ENCODE measurements at places on chromosomes 5 and 9.

DNA sequence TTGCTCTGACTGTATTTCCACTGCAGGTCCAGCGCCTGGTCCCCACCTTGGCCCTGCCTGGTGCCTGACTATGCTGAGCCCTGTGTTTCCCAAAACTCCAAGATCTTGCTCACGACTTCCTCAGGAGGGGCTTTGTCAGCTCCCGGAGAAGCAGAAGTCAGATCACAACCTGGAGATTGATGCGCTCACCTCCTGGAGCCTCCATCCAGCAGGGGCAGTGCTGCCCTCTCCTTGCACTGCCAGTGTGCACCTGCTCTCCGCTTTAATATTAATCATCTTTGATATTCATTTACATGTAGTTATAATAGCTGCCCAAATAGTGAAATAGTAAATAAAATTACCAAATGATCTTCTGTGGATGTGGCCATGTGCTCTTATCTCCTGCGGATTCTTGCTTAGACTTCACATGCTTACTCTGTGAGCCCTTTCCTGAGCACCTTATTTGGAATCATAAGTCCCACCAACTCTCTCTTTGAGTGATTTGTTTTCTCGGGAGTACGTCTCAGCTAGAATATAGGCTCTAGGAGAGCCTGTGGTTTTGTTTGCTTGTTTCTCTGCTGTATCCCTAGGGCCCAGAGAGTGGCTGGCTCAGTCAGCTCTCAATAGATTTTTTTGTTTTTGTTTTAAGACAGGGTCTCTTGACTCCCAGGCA is 17.4 kb downstream of the MAML1 start:
- DNase-seq = no peak

- no peak for DNase-seq
These were observed 217.1 kb downstream of the TRIM32 start for GRCh38 chr9:116904165-116904564.

DNA sequence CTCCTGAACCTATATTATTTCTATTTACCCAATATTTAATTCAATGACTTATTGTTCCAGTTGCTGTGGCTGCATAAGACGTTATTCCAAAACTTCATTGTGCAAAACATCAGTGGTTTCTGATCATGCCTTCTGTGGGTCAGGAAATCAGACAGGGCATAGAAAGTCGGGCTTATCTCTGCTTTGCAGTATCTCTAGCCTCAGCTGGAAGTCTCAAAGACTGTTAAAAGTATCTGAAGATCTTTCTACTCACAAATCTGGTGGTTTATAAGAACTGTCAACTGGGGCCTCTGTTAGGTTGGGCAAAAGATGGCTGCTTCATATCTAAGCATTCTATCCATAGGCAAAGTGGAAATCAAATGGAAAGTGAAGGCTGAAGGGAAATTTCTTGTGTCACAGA is 687.7 kb upstream of the ARRDC3 start:
- no peak for DNase-seq

- peak; percentile 70 for DNase-seq
These were observed 7.5 kb upstream of the TOR2A start for GRCh38 chr9:127742435-127743088.

GRCh38 chr9:137312852-137313325 is 10.8 kb upstream of the NRARP start:
- no peak for DNase-seq

DNA sequence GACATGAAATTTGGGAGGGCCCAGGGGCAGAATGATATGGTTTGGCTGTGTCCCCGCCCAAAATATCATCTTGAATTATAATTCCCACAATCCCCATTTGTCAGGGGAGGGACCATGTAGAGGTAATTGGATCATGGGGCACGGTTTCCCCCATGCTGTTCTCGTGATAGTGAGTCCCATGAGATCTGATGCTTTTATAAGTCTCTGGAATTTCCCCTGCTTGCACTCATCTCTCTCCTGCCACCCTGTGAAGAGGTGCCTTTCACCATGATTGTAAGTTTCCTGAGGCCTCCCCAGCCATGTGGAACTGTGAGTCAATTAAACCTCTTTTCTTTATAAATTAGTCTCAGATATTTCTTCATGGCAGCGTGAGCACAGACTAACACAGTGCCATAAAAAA is 11.3 kb downstream of the FBXO10 start:
- no peak for DNase-seq

DNA sequence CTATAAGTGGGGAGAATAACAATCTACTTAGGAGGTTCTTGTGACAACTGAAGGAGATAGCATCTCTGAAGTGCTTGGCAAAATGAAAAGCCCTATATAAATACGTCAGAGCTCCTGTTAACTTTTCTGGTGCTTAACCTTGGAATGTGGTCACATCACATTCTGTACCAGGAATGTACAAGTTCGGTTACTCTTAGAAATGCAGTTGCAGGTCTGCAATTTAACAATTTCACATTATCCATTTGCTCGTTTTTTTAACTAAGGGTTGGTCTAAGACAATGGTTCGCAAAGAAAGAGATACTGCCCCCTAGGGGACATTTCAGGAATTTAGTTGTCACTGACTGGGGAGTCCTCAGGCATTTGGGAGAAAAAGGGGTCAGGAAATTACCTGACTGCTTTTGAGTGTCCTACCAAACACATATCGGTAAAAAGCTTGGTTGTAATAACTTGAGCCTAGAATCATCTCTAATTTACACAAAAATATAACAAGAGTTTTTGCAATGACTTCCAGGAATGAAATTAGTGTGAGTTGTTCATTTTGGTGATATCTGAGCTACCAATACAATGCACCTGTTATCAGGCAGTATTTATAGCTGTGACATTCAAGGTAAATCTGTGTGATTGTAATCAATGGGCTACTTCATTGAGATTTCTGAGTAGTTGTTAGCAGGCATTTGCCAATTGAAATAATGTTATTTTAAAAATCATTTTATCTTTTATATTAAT is 5.4 kb upstream of the HBEGF start:
- DNase-seq = peak; percentile 34

DNA sequence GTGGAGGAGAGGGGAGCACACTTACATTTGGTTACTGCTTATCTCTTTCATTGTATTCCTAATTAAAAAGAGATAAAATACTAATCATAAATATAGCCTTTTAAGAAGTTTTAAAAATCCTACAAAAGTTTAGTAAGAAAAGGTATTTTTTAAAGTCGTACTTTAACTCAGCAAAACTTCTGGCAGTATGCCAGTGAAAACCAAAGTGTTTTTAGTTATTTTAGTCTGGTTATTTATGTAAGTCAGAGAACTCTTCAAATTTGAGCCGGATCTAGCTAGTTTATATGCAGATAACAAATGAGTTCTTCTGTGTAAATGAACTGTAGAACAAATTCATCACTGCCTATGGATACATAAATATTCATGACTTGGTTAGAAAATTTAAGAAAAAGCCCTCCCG is 36.5 kb upstream of the ANKDD1B start:
- no peak for DNase-seq

GRCh38 chr9:80440724-80441123 is 869.0 kb downstream of the TLE4 start:
- DNase-seq = no peak

DNA sequence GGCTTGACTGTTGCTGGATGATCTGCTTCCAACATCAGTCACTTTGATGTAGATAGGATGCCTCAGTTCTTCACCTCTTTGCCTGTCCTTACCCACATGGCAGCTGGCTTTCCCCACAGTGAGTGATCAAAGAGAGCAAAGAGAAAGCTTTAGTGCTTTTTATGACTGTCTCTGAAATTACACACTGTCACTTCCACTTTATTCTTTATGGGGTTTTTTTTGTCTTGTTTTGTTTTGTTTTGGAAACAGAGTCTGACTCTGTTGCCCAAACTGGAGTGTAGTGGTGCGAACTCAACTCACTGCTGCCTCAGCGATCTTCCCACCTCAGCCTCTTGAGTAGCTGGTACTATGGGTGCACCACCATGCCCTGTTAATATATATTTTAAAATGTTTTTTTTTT is 32.4 kb upstream of the C5orf24 start:
- no peak for DNase-seq

DNA sequence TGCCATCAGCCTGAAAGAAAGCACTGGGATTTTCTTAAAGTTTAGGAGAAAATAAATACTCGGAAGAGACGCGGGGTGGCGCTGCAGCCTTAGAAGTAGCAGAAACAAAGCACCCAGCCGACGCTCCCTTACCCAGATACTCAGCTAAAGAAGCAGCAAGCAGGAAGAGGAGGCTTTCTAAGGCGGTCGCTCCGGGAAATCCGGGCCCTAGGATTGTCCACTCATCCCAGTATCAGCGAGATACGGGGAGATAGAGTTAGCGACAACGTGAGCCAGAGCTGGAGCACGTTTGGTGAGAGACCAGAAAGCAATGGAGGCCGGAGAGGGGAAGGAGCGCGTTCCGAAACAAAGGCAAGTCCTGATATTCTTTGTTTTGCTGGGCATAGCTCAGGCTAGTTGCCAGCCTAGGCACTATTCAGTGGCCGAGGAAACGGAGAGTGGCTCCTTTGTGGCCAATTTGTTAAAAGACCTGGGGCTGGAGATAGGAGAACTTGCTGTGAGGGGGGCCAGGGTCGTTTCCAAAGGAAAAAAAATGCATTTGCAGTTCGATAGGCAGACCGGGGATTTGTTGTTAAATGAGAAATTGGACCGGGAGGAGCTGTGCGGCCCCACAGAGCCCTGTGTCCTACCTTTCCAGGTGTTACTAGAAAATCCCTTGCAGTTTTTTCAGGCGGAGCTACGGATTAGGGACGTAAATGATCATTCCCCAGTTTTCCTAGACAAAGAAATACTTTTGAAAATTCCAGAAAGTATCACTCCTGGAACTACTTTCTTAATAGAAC is at the start of gene PCDHB2:
Gene PCDHB2 (plus strand): TSS at position 135 of the 782 bp plus-strand sequence. CDS start 176 bp downstream, at position 311.
- no peak for DNase-seq

DNA sequence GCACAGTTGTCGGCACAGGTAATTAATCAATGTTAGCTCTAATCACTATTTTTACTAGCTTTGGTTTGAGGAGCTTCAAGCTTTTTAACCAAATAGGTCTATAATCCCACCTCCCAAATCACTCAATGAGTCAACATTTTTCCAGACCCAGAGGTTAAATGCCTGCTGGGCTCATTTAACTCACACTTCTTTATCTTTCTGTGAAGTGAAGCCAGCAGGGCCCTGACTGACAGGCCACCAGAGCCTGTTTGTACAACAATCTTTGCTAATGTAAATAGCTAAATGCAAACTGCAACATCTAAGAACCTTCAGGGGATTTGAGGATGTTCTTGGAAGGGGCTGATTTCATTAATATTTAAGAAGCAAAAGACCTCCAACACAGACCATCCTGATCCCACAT is 98.4 kb upstream of the NREP start:
- no peak for DNase-seq

GRCh38 chr9:700365-701282 is 140.9 kb upstream of the DMRT1 start:
- DNase-seq = no peak

- DNase-seq = no peak
These were observed 101.7 kb upstream of the FCN2 start for GRCh38 chr9:134778841-134779411.

DNA sequence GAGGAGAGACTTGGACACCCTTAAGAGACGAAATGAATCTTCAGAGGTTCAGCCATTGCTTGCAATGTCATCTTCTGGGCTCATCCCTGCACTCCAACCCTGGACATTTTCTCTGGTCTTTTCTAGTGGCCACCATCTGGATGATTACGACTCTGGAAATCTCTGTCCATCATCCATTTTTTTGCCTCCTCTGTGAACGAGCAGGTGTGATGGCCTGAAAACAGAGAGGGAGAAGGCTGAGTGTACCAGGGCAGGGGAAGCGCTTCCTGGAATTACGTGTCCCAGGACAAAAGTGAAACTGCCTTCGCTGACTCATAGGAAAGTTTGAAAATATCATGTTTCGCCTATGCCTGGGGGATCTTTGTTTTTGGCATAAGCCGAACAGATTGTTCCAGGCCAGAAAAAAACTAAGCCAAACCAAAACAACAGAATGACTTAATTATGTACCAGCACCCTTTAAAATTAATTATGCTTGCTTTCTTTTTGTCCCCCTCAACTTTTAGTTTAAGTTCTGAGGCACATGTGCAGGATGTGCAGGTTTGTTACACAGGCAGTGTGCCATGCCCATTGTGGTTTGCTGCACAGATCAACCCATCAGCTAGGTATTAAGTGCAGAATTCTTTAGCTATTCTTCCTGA is 31.9 kb downstream of the ANKRD33B start:
- no peak for DNase-seq

- DNase-seq = no peak
These were observed 19.7 kb downstream of the HMCN2 start for GRCh38 chr9:130285271-130285670.

GRCh38 chr5:110268985-110269384 is 457.5 kb downstream of the TMEM232 start:
- no peak for DNase-seq

DNA sequence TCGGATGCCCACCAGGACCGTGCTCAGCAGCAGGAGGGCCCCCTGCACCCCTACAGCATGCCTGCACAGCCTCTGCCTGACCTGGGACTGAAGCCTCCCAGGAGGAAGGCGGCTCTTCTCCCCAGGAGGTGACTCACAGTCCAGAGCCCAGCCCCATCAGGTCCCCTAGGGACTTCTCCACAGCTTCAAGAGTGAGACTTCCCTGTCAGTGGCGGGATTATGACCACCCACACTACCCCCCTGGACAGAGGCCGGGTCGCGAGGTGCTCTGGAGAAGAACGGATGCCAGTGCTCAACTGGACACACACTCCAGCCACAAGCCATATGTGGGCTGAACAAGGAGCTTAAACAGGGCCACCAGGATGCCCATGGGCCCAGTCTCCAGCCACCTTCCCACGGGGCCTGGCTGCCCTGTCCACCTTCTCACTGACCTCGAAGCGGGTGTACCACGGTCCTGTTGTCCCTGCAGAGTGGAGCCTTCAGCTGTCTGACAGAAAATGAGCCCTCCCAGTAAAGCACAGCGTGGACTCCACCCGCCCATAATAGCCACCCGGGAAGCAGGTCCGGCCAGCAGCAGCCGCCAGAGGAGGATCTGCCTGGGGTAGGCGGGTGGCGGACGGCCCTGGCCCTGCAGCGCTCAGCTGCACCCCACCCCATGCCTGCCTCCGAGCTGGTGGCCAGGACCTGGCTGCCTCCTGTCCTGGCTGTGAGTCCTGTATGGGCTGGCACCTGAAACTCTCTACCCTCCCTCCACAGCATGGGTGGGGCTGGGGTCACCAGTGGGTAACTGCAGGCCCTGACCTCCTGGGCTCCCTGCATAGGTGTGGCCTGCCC is 54.7 kb downstream of the SEMA4D start:
- no peak for DNase-seq

- peak; percentile 61 for DNase-seq
These were observed at the start of gene ALDH1B1 for GRCh38 chr9:38392235-38393127. ALDH1B1 (plus strand) TSS chr9:38392702; CDS start chr9:38395749, 3,047 bp downstream.

DNA sequence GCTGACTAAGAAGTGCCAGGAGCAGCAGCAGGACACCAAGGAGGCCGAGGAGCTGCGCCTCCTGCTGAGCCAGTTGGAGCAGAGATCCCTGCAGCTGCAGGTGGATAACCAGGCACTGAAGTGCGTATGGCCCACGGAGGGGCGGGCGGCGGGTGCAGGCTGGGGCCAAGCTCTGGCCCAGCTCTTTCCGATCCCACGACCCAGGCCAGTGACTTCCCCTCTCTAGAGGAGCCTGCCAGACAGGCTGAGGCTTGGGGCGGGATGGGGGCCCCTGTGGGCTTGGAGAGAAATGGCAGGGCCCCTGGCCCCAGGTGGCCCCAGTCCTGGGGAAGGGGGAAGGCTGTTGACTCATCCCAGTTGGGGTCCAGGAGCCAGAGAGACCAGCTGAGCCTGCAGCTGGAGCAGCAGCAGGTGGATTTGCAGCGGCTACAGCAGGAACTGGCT is 3.6 kb downstream of the PTRH1 start:
- no peak for DNase-seq
